ENCODE measurements at places on chromosomes 16 and 17.

- DNase-seq, result no peak
These were observed 77.1 kb upstream of the TBC1D3K start for GRCh38 chr17:37847102-37847501.

GRCh38 chr16:69600202-69600601 is 34.4 kb downstream of the NFAT5 start:
- DNase-seq, result no peak

DNA sequence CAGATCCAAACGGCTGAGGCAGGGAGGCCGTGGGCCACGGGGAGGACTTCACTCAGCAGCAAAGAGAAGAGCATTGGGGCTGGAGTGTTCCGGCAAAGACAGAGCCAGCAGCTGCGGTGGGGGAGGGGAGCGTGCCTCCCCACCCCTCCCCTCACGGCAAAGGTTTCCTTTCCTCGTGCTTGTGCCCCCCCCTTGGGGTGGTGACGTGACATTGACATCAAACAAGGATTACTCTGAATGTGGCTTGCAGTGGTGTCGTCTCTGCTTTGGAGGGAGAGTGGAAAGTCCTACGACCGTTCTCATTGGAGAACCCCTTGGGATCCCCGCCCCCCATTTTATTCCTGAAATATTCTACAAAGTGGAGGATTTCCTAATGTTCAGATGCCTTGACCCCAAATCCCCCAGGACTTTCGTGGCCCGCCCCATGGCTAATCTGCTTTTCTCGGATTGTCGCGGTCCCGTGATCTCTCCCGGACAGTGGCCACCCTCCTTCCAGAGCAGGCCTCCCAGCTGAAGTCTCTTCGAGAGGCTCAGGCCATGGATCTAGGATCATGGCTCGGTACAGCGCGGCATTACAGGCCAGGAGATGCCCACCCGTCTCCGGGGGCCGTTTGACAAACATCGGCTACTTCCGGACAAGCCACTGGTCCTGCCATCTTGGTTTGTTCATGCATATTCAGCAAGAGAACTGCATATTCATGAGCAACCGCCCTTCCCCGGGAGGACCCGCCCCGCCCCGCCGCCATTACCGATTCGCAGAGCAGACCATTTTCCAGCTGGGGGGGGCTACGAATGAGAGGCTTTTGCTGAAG is 705 bp upstream of the POLR2A start:
- DNase-seq, result peak; percentile 90

DNA sequence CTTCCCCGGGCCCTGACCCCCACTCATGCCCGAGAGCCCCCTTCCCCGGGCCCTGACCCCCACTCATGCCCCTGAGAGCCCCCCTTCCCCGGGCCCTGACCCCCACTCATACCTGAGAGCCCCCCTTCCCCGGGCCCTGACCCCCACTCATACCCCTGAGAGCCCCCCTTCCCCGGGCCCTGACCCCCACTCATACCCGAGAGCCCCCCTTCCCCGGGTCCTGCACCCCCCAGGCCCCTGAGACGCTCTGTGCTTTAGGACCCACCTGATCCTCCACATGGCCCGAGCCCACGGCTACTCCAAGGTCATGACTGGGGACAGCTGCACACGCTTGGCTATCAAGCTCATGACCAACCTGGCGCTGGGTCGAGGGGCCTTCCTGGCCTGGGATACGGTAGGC is 6.8 kb downstream of the CTU2 start:
- no peak for DNase-seq

DNA sequence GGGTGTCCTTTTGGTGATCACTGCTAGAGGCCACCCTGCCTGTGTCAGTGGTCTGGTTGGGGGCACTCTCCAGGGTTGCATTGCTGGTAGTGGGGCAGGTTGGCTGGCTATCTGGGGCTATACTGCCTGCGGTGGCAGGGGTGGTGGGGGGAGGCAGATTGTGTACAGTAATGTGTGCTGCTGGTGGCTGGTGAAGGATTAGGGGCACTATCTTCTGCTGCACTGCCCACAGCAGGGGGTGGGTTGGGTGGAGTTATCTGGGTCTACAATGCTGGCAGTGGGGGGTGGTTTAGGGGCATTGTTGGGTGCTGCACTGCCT is 204.0 kb upstream of the WSB1 start:
- DNase-seq, result no peak

GRCh38 chr16:65786916-65787315 is 579.6 kb upstream of the CDH5 start:
- DNase-seq, result no peak

DNA sequence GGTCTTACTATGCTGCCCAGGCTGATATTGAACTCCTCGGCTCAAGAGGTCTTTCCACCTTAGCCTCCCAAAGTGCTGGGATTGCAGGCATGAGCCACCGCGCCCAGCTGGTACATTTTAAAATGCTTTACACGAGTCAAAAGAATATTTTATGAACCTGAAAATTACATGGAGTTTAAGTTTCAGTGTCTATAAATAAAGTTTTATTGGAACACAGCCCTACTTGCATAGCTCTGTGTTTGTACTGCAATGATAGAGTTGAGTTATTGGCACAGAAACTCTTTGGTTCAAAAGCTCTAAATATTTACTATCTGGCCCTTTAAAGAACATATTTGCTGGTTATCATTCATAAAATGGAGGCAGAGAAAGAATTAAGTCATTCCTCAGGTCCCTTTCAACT is 24.3 kb downstream of the MAP2K6 start:
- DNase-seq, result no peak

DNA sequence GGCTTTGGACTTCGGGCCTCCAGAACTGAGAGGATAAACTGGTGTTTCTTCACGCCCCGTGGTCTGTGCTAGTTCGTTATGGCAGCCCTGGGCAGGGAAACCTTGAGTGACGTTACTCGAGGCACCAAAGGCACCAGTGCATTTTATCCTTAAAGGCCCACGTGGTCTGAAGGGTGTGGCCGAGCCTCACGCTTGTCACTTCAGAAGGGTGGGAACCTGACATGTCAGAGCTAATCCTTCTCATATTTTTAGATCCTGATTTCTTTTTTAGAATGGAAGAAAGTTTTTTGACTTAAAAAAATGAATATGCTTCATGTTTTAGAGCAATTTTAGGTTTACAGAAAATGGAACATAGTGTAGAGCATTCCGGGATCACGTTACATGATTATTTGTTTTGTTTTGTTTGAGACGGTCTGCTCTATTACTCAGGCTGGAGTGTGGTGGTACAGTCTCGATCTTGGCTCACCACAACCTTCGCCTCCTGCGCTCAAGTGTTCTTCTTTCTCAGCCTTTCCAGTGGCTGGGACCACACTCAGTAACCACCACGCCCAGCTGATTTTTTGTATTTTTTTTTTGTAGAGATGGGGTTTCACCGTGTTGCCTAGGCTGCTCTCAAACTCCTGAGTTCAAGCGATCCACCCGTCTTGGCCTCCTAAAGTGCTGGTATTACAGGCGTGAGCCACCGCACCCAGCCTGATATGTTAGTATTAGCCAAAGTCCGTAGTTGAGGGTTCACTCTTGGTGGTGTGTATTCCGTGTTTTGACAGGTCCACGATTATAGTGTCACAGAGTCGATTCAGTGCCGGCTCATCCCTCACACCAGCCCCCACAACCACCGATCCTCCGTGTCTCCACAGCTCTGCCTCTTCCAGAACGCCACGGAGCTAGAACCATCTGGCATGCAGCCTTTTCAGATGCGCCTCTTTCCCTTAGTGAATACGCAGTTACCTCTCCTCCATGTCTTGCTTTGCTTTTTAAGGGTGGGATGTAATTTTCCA is 47.9 kb downstream of the RAB11FIP3 start:
- no peak for DNase-seq

GRCh38 chr17:44197980-44198720 is 1.5 kb downstream of the ATXN7L3 start:
- DNase-seq, result peak; percentile 64
